ENCODE measurements at places on chromosomes 11 and 22.

- no peak for DNase-seq
Observed at GRCh38 chr22:43681731-43682360, 130.3 kb downstream of the EFCAB6 start.

DNA sequence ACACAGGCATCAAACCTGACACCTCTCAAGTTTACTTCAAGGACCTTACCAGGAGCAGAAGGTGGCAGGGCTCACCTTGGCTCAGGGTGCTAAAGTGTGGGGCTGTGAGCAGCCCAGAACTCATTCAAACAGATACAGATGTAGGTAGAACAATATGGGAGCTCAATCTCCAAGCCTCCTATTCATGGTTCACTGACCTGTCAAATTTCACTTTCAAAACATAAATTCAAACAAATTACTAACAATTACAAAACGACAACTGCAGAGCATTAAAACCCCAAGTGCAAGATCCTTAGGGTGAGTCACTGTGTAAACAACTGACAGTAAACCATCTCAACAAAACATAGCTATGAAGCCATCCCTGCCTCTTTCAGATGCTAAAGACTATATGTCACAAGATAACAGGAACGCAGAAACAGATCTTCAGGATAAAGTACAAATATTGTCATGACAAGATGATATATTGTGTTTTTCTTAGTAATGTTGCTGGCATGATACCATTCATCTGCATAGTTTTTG lies 303.5 kb upstream of the ANO3 start:
- DNase-seq: no peak

DNA sequence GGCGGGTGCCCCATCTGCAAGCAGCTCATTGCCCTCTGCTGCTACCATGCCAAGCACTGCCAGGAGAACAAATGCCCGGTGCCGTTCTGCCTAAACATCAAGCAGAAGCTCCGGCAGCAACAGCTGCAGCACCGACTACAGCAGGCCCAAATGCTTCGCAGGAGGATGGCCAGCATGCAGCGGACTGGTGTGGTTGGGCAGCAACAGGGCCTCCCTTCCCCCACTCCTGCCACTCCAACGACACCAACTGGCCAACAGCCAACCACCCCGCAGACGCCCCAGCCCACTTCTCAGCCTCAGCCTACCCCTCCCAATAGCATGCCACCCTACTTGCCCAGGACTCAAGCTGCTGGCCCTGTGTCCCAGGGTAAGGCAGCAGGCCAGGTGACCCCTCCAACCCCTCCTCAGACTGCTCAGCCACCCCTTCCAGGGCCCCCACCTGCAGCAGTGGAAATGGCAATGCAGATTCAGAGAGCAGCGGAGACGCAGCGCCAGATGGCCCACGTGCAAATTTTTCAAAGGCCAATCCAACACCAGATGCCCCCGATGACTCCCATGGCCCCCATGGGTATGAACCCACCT lies 28.0 kb upstream of the L3MBTL2 start:
- DNase-seq: no peak

DNA sequence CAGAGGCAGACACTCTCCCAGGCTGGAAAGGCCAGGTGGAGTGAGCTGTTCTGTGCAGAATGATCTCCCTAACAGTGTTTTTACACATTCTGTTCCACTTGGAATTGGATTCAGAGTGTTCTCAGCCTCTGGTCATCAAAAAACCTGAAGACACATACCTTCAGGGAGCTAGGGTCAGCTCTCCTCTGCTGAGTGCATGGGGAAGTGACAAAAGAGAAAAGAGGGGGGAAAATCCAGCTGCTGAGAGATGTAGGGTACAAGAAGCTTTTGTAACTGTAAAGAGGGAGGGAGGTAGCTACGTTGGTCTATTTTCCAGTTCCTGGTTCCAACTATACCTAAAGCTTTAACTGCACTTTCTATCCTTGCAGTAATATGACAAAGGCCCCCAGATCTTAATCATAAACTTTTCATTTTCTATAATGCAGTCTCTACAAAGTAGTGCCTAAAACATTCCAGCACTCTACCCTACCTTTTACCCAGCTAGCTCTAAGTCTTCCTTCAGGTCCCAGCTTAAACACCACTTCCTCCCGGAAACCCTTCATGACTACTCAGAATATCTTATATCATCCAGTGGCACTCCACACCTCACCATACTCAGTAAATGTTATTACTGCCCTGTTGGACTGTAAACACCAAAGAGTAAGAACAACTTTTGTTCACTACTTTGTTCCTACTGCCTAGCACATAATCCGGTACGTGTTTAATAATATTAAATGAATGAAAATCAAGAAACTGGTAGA lies 9.2 kb downstream of the MAPK1 start:
- DNase-seq: no peak

GRCh38 chr11:12160680-12161079 lies 50.3 kb downstream of the MICAL2 start:
- no peak for DNase-seq

DNA sequence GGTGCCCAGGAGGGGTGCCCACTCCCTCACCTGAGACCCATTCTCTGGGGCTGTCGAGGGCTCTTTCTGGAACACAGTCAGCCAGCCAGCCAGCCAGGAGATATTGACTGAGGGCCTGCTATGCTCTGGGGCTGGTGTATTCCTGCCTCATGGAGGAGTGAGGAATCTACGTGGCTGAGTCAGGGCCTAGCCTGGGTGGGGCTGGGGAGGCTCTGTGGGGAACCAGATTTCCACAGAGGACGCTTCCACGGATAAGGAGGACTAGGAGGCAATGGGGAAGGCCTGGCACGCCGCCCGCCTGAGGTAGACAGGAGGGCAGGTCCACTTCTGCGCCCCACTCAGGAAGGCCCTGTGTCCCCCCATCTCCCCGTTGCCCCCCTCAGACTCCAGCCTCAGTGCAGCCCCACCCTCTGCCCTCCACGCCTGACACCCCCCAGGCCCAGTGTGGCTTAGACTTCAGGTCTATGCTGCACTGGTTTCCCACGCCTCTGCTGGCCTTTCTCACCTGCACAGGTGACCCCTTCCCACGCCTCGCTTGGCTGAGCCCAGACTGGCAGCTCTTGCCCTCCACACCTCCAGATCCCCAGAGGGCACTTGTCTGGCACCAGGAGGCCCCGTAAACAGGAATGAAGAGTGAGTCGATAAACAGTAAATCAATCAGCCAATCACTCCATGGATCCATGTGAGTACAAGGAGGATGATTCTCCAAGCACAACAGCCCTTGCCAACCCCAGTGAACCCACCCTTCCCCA lies 37.5 kb downstream of the MACROD1 start:
- DNase-seq: no peak

All from left kidney (tissue), 8 donors.